ENCODE measurements at places on chromosomes 2 and 18.
A peak's percentile ranks its signal among the peaks of the same experiment; 100 is the strongest.

DNA sequence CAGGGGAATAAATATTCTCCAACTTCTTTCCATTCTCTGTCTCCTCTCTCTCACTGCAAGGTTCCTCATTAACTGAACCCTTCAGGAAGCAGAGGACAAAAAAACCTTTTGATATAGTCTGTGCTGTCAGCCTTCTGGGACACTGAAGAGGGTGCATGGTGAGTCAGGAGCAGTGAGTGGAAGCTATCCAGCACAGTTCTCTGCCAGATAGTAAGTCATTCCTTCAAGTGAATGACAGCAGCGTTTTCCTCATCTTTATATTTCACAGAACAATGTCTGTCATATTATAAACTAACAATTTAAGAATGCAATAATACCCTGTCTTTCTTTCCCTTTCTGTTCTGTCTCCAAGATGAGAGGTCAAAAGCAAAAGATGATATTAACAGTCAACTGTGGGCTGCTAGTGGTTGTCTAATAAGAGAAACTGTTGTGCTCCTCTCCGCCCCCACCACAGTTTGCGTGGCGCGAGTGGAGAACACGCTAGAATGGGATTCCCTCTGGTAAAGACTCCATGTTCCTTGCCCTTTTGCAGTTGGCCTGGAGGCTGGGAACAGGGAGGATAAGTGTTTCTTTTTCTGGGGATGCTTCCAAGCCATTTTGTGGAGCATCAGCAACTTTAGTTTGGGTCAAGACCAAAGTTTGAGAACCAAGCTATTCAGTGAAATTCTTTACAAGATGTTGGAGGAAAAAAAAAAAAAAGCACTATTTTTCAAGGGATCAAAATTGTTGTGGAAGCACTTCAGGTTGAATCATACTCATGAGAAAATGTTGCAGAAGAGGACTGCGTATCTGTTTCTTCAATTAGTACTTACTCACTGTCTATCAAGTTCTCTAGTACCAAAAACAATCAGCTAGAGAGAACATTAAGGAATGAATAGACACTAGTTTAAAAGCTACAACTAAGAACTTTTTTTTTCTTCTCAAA lies 430.2 kb downstream of the SETBP1 start:
- DNase-seq: no peak

DNA sequence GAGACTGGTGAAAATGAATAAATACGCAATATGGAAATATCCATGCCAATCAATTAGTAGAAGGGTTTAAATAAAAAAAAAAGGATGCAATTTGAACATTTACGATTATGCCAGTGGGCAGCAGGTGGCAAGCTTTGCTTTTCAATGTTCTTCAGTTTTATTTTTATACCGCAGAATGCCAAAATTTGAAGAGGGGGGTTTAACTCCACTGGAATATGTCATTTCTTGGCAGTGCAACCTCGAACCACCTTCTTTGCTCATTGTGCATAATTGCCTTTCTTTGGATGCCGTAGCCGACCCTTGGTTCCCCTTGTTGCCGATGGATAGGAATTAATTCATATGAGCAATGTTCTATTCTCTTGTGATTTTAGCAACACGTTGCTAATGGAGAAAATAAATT lies 88.0 kb downstream of the LTBP1 start:
- DNase-seq: no peak

- DNase-seq: no peak
These were observed 71.3 kb downstream of the BAZ2B start for GRCh38 chr2:159545085-159545484.

- DNase-seq: no peak
These were observed at the start of gene SP5 for GRCh38 chr2:170715062-170715931. Gene SP5, plus strand, starts transcription at chr2:170715337. Its CDS starts 176 bp downstream, at chr2:170715513.

GRCh38 chr18:78138983-78139496 lies 840.6 kb upstream of the SALL3 start:
- DNase-seq: no peak

DNA sequence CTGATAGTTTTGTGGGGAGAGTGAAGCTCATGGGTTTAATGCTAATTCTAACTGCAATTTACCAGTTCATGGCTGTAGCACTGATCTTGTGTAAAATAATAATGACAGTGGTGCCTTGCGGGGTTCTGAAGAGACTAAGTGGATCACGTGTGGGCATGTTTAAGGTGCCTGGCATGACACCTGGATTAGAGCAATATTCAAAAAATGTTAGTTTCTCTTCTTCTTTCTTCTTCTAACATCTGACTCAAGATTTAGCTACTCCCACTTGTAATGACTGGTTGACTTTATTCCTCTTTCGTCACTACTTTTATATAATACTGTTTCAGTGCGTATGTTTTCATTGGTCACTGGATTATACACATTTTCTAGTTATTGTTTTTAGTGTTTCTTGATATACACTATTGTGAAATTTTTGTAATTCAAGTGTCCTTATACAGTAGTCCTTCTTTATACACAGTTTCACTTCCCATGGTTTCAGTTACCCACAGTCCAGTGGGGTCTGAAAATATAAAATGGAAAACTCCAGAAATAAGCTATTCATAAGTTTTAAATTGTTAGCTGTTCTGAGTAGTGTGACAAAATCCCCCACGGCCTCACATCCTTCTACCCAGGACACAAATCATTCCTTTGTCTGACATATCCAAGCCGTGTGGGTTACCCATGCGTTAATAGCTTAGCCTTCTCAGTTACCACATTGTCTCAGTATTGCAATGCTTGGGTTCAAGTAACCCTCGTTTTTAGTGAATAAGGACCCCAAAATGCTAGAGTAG lies 662.2 kb upstream of the CNTNAP5 start:
- no peak for DNase-seq

- DNase-seq: no peak
These were observed 30.5 kb downstream of the HPCAL1 start for GRCh38 chr2:10333247-10333613.

DNA sequence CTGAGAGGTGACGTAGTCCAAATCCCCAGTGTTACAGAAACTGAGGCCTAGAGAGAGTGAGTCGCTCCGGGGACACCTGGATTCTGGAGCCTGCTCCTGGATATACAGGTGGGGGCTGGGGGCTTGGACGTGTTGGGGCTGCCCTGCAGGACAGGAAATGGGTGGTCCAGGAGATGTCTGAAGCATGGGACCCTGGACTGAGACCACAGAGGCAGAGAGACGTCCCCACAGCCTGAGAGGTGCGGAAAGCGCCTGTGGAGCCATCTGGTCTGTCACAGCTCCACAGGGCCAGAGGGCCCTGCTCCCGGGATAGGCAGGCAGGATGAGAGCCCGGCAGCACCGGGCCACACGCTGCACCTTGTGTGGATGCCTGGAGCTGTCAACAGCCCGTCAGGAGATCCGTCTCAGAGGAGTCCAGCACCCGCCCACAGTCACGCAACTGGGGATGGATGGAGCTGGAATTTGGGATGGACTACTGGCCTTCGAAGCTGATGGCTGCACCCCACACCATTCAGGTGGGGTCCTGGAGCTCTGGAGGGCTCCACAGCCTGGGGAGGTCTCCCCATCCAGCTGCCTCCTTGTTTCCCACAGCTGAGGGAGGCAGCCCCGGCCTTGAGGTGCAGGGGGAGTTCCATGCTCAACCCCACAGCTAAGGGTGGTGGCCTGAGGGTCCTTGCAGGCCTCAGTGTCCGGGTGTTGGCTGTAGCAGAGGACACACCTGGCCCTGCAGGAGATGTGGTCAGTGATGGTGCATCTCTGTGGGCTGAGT lies 303.0 kb downstream of the NDUFA10 start:
- DNase-seq: no peak

GRCh38 chr18:68796936-68797690 lies 767 bp upstream of the CCDC102B start:
- no peak for DNase-seq

DNA sequence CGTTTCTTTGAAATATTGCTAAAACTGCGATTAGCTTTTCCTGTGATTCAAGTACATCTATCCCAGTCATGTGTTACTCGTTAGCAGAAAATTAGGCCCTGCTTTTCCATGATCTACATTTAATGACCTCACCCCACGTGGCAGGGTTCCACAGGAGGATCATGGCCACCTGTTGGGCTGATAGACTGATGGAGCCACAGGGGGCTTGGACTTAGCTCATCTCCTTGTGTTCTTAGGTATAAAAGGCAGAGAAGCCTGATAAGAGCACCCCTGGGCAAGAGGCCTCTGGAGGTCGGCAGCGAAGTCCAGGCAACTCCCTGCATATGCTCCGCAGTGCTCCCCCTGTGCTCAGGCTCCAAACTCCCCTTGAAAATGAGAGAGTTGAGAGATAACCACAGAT lies 12.9 kb downstream of the FZD7 start:
- no peak for DNase-seq

GRCh38 chr2:78020491-78020890 lies 498.3 kb upstream of the LRRTM4 start:
- no peak for DNase-seq

- peak; percentile 9 for DNase-seq
These were observed 1073.4 kb upstream of the ZEB2 start for GRCh38 chr2:145593280-145593679.

GRCh38 chr2:178072383-178073301 lies at the start of gene PDE11A:
Gene PDE11A, minus strand, starts transcription at chr2:178072777. Its CDS starts 340 bp downstream, at chr2:178072437.
- peak; percentile 30 for DNase-seq

GRCh38 chr2:238226698-238227586 lies 12.9 kb downstream of the HES6 start:
- DNase-seq: no peak

GRCh38 chr2:96305979-96306308 lies 598 bp upstream of the SNRNP200 start:
- DNase-seq: peak; percentile 23

GRCh38 chr2:191688934-191689695 lies 11.2 kb downstream of the NABP1 start:
- no peak for DNase-seq

GRCh38 chr2:148552675-148553331 lies 91.7 kb upstream of the EPC2 start:
- peak; percentile 40 for DNase-seq

- no peak for DNase-seq
These were observed 143.7 kb upstream of the CTNNA2 start for GRCh38 chr2:79369127-79369526.

GRCh38 chr2:53867169-53867568 lies 7.4 kb upstream of the GPR75 start:
- DNase-seq: no peak

- DNase-seq: no peak
These were observed 47.6 kb downstream of the MAPK4 start for GRCh38 chr18:50607378-50607926.

GRCh38 chr18:13235981-13236380 lies 17.4 kb downstream of the LDLRAD4 start:
- DNase-seq: no peak

DNA sequence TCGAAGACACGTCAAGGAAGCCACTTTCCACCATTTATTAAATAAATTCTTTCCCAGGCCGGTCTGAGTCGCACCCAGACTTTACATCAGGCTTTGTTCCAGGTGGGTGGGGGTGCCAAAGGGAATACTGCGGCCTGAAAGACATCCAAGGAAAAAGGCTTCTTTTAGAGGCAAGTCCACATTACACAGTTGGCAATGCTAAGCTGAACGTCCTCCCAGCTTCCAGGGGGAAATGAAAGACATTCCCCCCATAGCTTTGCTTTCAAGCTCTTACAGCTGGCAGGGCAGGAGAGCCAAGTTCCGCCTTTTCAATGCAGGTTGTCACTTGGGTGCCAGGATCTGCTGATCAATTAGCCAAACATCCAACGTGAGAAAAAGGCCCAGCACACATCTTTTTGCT lies 36.5 kb upstream of the PTPN4 start:
- no peak for DNase-seq

- DNase-seq: no peak
These were observed 32.7 kb downstream of the RAB27B start for GRCh38 chr18:54860941-54861340.

GRCh38 chr2:144456680-144457079 lies 63.2 kb downstream of the ZEB2 start:
- peak; percentile 29 for DNase-seq

GRCh38 chr2:106012591-106013347 lies 181.3 kb downstream of the UXS1 start:
- DNase-seq: no peak

DNA sequence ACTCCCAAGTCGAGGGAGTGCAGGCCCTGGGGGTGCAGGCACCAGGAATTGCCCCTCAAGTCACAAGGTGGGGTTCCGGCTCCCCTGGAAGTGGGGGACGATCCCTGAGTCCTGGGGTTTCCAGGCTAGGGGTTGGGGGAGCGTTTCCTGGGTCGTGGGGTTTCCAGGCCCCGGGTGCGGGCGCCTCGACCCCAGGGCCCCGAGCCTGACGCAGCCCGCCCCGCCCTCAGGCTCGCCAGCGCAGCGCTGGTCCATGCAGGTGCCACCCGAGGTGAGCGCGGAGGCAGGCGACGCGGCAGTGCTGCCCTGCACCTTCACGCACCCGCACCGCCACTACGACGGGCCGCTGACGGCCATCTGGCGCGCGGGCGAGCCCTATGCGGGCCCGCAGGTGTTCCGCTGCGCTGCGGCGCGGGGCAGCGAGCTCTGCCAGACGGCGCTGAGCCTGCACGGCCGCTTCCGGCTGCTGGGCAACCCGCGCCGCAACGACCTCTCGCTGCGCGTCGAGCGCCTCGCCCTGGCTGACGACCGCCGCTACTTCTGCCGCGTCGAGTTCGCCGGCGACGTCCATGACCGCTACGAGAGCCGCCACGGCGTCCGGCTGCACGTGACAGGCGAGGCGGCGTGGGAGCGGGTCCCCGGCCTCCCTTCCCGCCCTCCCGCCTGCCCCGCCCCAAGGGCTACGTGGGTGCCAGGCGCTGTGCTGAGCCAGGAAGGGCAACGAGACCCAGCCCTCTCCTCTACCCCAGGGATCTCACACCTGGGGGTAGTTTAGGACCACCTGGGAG lies 12.0 kb downstream of the SIGLEC15 start:
- DNase-seq: peak; percentile 41

DNA sequence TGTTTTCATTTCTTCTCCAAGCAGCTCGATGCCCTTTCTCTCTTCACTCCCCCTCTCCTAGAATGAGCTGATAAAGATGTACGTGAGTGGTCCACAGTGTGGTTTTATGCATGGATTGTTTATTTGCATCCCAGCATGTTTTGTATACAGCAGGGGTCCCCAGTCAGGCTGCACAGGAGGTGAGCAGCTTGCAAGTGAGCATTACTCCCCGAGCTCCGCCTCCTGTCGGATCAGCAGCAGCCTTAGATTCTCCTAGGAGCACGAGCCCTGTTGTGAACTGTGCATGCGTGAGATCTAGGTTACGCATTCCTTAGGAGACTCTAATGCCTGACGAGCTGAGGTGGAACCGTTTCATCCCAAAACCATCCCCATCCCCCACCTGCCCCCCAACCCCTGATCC lies 262.6 kb downstream of the AGAP1 start:
- no peak for DNase-seq

- no peak for DNase-seq
These were observed 275.6 kb upstream of the ZSWIM2 start for GRCh38 chr2:187124529-187124928.

DNA sequence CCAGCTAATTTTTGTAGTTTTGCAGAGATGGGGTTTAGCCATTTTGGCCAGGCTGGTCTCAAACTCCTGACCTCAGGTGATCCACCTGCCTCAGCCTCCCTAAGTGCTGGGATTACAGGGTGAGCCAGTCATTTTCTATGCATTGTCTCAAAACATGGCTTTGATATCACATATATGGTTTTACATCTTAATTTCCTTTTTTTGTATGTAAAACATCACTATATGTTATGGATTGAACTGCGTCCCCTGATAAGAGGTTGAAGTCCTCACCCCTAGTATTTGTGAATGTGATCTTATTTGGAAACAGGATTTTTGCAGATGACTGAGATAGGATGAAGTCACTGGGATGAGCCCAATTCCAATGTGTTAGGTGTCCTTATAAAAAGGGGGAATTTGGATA lies 89.8 kb upstream of the MYCN start:
- DNase-seq: no peak

GRCh38 chr2:234973008-234973407 lies 21.2 kb downstream of the SH3BP4 start:
- DNase-seq: no peak

GRCh38 chr2:25383806-25384205 lies 42.1 kb upstream of the DNMT3A start:
- DNase-seq: no peak
